Activated gamma-delta T cell treated with Interleukin-2 at 50 U/mL for 16 hours (primary cell): ENCODE measurements at places on chromosomes 3 and 15.

DNA sequence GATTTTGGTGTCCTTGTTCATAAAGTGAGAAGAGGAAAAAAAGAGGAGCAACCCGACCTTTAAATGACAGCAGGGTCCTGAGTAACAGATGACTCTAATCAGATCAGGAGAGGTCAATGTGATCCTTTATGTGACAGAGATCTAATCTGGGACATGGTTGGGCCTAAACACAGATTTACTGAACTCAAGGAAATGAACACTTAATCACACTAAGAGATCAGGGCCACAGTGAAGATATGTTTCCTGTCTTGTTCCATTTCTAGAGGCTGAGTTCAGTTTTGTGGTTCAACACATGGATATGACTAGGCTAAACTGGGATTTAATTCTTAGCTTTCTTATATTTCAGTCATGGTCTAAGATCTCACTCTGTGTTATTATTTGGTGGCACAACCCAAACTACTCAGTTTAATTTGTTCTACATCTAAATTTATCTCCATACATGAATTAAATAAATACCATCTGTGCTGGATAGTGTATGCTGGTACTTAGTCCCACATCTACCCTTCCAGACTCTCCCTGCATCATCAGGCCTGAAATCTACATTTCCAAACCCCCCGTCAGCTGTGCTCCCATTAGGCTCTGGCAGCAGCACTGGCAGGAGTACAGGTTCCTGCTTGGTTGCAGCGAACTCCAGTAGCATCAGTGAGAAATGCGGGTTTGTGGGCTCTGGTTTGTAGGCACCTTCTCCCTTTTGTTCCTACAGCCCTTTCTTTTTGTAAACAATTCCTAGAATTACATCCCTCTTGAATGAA lies 22.6 kb downstream of the SFMBT1 start:
- no peak for DNase-seq

DNA sequence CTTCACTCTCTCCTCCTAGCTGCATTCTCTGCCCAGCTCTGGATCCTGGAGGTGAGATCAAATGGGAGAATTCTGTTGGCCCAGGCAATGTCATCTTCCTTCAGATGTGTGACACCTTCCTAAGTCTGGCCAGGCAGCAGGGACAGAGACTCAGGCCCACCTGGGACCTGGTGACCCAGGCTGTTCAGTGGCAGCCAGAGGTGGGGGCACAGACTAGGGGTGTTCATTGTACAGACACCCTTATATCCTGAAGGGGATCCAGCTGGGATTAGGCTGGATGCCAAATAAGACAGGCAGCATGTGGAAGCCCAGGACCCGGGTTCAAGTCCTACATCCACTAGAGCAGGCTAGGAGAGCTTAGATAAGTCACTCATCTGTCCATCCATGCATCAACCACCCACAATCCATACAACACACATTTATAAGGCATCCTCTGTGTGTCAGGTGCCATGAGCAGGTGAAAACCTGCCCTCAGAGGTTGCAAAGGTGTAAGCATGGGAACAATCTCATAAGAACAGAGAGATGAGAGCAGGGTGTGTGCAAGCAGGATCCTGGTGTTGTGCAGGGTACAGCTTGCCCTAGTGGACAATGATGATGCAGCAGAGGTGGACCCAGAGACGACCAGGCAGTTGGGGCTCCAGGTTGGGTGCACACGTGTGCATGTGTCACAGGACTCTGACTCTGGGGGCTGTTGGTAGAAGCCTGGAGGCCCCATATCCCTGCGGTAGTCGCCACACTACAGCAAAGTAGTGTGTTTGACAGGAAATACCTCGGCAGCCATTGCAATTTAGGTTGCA lies 18.3 kb upstream of the RPL29 start:
- no peak for DNase-seq

GRCh38 chr3:74592359-74592758 lies 22.1 kb downstream of the CNTN3 start:
- no peak for DNase-seq

- no peak for DNase-seq
Measured at GRCh38 chr15:48644827-48645557, 517 bp downstream of the FBN1 start.

- no peak for DNase-seq
Measured at GRCh38 chr3:142211034-142211433, 14.4 kb downstream of the GK5 start.

DNA sequence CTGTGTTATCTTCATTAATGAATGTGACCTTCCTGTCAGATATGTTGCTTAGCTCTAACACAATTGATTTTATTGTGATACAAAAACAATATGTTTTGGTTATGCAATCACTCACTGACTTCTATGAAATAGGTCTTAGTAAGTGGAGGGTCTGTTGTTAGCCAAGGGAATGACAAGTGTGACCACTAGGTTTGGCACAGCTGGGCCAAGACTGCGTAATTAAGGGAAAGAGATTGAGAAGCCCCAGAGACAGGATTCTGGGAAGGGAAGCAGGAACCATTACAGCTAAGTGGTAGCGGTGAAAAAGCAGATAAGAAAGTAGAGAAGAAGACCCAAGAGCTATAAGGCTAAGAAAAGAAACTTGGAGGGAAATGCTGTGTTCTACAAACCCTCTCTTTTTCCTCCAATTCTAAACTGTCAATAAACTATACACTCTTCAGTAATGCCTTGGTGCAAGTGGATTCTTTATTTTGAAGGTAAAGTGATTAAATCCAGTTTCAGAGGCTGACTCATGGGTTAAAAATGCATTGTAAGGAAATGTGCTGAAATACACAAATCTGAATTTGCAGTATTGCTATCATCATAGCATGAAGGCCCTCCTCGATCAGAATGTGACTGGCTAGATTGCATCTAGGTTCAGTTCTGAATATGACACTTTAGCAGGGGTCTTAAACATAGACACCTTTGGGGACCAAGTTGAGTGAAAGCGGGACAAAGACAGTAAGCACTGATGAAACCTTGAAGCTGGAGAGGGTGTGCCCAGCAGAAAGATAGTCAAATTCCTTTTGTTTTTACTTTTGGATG lies 26.1 kb downstream of the KCNMB2 start:
- no peak for DNase-seq

- no peak for DNase-seq
Measured at GRCh38 chr3:125069452-125069851, 13.7 kb upstream of the HEG1 start.

GRCh38 chr15:97224191-97224641 lies 736.3 kb upstream of the ARRDC4 start:
- DNase-seq = no peak

DNA sequence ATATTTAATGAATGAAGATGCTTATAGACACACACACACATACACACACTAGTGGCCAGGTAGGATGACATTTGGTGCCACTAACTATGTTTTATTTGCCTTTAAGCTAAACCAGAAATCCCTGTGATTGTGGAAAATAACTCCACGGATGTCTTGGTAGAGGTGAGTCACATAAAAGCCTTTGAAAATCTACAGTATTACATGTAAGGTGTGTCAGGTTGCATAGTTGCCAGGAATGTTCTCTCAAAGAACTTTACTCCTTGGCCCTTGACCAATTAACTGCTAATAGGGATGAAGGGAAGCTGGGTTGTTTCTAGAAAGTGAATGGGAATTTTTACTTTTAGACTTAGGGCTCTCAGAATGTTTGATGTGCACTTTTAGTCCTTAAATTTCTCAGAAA lies 9.9 kb downstream of the ZBED2 start:
- no peak for DNase-seq

- peak; percentile 31 for DNase-seq
Measured at GRCh38 chr3:196486263-196486662, 17.3 kb downstream of the RNF168 start.

GRCh38 chr3:14472471-14473351 lies 67.4 kb downstream of the GRIP2 start:
- no peak for DNase-seq

DNA sequence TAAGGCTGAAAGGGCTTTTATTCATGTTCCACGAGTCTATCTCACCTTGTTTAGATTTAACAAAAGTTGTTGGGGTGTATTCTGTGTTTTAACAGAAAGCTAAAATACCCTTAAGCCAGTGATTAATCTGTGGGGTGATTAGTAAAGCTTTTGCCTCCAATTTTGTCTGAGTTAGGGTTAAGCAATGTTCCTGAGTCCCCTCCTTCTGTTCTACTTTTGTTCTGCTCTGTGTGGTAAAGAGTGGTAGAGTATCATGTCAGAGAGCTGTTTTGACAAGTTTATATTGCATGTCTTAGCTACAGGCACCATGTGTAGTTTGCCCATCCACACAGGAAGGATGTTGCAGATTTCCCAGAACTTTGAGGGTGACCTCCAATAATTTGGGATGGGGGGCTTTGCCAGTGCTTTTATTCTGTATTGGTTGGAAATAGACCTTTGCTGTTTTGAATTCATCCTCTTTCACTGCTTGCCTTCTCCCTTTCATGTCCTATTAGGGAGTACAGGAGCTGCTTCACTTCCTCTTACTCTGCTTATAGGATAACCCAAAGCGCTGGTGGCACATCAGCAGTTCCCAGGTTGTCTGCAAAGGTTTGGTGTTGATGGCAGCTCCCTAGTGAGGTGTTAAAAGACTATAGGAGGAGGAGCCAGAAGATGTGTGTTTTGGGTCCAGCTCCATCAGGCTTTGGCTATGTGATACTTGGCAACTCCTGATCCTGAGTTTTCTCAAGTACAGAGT lies 7.4 kb downstream of the PDE8A start:
- no peak for DNase-seq

DNA sequence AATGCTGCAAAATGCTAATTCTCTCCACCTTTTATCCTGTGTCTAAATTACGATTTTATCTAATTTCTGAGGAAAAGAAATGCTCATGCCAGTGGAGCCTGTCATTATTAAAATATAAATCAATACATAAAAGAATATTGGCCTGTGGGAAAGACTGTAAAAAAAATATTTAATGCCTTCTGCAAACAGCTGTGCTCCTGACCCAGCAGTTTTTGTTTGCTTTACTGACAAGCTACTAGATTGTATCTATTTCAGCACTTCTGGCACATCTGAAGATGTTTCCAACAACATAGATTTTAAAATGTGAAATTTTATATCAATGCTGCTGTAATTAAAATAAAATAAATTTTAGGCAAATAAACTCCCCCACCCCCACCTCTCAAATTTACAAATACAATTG lies 493.6 kb upstream of the AGTR1 start:
- DNase-seq = no peak

DNA sequence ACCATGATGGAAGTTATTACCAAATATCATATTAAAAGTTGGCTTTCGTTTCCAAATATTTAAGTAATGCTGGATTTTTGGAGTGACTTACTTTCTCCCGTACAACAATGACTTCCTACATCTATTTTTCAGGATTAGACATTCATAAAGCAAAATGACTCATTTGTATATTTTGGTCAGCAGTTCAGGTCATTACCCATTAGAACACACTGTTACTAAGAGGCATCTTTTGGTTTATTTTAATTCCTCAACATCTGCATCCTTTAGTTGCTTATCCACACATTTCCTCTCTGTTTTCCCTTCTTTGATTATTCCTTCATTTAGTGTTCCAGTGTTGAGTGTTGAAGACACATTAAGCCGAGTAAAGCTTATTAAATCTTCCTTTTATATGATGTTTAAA lies 348.2 kb downstream of the NAALADL2 start:
- no peak for DNase-seq

- no peak for DNase-seq
Measured at GRCh38 chr3:191387441-191388077, 57.2 kb upstream of the UTS2B start.

GRCh38 chr3:127532561-127533203 lies 57.9 kb downstream of the TPRA1 start:
- no peak for DNase-seq

DNA sequence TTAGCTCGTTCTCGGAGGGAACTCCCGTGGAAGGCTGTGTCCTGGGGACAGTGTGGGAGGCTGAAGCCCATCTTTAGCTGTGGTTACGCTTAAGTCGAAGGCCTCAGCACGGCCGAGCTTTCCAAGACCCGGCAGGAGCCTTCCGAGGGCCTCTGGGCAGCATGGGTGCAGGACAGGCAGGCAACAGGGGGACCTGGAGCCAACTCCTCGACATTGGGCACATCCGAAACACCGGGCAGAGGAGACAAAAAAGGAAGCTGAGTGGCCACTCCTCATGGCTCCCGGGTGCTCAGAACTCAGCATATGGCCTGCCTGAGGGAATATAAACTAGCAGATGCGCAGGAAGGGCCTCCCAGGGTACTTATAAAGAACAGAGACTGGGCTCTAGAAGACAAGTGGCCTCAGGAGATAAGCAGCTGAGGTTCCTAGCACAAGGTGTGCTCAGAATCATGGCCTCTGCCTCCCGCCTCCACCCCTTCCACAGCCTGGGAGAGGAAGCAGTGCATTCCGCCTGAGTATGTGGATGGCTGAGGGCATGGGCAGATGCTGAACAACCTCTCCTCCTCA lies 34.1 kb downstream of the ABTB1 start:
- no peak for DNase-seq

DNA sequence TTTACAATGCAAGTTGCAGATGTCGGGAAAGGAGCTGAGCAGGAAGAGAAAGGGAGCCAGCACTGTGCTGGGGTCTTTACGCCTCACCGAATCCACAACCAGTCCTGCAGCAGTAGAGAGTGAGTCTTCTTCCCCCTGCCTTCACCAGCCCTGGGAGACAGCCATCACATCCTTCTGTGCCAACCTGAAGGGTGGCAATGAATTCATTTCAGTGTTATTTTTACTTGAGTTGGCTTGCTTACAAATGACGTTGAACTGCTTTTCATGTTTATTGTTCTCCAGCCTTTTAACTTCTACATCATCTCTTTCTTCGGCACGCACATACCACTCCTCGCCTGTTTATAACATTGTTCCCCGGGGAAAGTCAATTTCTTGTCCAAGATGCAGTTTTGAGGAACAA lies 77.1 kb downstream of the TRIM42 start:
- DNase-seq = no peak

DNA sequence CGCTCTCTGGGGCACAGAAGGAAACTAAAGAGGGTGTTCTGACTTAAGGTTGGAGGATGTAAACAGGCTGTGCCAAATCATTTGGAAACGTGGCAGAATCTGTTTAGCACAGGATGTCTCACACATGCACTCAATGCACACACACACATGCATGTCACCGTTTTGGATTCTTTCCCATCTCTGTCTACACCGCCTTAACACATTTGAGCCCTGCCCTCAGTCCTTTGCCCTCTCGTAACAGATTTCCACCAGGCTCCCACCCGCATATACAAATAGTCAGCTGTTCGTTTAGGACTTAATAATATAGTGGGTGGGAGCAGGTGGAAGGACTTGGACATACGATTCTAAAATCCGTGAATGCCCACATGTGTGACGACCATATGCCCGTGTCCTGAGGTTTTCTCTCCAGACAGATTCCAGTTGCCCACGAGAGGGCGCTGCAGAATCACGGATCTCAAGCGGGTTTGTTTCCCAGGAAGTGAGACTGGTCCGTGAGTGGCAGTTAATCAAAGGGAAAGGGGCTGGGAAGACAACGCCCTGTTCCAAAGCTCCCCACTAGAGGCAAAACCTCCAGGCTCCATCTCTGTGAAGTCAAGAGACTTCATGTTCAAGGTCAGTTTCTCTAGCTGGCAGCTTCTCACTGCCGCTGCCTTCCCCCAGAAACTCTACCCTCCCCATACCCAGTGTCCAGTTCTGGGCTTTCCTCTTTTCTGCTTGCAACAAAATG lies 44.5 kb downstream of the NOX5 start:
- DNase-seq = peak; percentile 71
